GM12892 (cell line): ENCODE measurements at places on chromosomes 7 and 10.

DNA sequence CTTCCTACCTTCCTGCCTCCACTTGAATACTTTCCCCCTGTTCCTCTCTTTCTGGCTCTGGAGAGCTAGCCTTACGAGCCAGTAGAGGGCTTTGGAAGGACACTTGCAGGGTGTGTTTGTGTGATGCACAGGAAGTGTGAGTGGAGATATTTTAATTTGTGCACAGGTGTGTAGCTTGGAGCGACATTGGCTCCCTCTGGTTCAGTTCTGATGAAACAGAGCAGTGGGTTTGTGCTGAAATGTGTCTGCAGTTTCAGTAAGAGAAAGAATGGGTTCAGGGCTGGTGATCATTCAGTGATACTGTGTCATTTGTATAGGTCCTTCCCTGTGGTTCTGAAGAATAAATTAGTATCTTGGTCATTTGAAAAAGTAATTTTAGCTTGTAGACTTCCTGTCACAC, 86.9 kb downstream of the SND1 start:
- no peak for DNase-seq

DNA sequence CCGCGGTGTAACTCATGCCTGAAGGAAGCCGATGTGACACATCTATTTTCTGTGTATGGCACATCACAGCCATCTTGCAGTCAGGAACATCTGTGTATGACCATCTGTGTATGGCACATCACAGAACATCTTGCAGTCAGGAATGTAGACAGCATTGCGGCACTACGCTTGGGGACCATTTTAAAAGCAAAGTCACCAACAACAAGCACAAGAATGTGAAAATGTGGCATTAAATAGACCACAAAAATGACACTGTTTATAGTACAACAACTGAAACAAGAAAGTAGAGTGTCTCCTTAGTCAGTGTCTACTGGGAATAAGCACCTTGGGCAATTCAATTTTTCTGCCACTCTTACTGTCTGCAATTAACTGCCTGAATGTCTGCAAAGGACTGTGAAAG, 124.4 kb downstream of the HGF start:
- no peak for DNase-seq

DNA sequence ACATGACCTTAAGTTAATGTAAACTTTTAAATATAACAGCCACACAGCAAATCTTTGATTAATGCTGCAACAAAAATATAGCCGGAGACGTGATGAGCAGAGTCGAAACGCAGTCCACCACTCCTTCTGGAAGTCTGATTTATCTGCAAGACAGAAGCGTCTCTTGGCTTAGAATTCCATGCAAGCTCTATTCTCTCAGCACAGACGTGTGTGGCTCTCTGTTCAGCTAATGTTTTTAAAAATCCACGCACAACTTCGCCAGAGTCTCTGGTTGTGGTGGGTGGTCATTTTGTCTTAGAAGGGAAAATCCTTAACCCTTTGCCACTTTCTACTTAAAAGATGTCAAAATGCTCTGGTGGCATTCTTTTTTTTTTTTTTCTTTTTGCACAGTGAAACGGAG, 438.0 kb upstream of the MGMT start:
- no peak for DNase-seq

DNA sequence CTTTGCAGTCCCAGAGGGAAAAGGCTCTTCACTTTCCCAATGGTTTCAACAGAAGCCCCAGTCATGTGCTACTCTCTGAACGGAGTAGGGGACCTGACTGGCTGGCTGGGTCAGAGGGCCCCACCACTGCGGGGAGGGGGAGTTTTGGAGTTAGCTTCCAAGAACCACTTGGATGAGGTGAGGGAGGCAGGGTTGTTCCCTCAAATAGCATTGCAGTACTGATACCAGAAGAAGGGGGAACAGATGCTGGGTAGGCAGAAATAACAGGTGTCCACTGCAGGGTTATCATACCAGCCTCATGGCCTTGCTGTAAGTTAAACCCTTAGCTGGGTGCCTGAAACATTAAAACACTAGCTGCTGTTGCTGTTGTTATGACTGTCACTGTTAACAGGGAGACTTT, 131.3 kb downstream of the UBE2H start:
- DNase-seq, result no peak

DNA sequence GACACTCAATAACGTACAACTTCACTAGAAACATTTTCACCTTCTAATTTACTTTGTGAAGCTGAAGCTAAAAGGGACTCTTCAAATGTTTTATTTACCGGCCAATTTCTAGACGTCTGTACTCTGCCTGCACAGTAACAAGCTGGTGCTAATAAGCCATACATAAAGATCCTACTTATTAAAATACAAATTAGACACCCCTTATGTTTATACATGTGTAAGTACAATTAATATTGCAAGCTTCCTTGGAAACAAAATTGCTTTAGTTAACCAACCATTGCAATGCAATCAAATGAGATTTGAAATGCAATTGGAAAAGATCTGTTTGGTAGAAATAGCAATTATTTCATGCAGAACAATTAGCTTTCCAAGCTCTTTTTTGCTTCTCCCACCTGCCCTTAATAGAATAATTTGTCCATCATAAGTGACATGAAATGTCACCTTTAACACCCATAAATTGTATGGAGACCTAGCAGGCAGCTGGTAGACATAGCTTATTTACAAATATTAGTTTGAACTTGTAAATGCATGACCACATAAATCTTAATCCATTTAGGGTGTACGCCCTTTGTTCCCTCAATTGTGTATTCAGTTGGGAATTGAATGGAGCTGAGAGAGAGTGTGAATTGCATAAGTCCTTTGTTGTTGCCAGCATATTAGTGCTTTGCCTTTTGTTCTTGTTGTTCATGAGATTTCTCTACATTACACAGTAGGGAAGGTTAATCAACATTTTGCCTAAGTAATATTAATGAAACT, 277.1 kb downstream of the CACNA2D1 start:
- DNase-seq, result no peak

- DNase-seq, result no peak
Observed at GRCh38 chr10:31152421-31153135, 120.9 kb upstream of the ZNF438 start.

DNA sequence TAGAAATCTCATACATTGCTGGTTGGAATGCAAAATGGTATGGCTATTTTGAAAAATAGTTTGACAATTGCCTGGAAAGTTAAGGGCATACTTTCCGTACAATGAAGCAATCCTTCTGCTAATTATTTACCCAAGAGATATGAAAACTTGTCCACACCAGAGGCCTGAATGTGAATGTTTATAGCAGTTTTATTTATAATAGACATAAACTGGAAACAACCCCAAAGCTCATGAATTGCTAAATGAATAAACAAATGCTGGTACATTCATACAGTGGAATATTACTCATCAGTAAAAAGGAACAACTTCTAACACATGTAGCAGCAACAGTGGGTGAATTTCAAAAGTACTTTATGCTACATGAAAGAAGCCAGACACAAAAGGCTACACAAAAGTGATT, 42.7 kb downstream of the MMRN2 start:
- DNase-seq, result no peak

- no peak for DNase-seq
Observed at GRCh38 chr10:71726580-71727104, 7.1 kb upstream of the C10orf105 start.

- no peak for DNase-seq
Observed at GRCh38 chr10:17387861-17388503, 66.4 kb downstream of the ST8SIA6 start.

DNA sequence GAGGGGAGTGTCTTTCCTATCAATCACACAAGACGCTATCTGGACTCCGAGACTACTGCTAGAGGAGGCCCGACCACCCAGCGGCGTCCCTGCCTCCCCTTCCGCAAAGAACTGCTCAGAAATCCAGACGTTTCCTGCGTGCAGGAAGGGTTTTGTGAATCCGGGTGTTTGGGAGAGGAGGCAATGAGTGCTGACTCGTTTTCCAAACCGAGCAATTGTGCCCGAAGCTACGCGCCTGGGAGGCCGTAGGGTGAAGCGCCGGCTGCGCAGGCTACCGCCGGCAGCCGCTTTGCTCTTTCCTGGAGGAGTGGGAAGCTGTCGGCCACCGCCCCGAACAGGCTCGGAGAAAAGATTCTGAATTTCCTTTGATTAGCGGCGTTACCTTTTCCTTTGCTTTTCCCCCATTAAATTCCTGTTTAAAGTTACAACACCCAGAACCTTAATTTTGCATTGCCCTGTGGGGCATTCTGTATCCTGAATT, 5.3 kb downstream of the VAX1 start:
- no peak for DNase-seq

DNA sequence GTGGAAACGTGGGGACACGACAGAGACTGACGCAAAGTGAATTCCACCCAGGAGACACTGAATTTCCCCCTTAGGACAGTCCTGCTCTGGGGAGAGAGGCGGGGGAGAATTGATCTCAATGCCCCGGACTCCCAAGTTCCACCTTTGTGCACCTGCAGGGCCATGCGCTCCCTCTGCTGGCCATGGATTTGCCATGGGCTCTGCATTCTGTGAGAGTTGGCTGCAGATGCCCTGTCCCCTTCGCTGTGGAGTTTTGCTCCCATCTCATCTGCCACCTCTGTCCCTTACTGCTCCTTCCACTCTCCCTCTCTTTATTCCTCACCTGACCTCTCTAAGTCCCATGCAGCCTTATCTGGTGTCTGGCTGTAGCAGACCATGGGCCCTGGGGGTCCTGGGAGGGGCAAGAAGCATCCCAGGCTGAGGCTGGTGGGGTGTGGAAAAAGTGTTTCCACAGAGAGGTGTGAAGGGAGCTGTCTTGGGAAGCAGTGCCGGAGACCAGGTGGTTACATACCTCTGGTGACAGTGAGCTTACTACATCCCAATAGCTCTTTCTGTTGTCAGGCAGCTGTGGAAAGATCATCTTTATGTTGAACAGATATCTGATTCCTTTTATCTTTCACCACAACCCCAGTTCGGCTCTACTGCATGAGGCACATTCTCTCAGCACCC, 14.3 kb downstream of the GHRHR start:
- no peak for DNase-seq

DNA sequence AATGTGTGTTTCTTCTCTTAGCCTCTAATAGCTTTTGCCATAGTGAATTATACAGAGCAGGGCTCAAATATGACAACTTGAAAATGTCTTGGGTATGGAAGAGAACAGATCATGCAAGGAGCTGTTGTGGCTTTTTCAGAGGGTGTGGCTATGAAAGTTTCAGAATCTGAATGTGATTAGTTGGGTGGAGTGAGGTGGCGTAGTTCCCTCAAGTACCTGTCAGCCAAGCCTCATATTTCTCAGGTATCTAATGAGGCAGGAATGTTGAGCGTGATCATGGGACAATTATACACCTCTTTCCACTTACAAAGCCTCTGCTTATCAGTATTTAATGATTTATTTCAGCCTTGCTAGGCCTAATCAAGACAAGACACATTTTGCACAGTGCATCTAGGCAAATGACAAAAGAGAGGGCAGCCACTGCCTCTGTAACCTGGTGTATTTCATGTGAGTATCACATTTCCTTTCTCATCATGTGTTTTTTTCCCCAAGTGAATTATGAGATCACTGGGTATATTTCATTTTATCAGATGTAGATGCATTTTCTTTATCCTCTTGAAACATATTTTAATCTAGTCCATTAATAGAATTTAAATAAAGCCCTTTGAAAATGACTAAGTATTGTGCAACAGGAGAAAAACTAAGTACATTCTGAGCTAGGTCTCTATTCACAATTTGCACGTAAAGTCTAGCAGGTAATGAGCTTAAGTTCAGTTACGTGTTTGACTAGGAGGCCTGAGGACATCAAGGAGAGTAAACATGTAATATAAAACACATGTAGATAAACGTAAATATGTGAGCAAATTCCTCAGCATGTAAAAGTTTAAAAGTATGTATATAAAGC, 644.4 kb upstream of the IGFBP3 start:
- DNase-seq, result no peak

- DNase-seq, result no peak
Observed at GRCh38 chr10:70258216-70258615, 25.0 kb upstream of the PPA1 start.

- DNase-seq, result no peak
Observed at GRCh38 chr10:114234132-114234531, 4.9 kb upstream of the VWA2 start.

DNA sequence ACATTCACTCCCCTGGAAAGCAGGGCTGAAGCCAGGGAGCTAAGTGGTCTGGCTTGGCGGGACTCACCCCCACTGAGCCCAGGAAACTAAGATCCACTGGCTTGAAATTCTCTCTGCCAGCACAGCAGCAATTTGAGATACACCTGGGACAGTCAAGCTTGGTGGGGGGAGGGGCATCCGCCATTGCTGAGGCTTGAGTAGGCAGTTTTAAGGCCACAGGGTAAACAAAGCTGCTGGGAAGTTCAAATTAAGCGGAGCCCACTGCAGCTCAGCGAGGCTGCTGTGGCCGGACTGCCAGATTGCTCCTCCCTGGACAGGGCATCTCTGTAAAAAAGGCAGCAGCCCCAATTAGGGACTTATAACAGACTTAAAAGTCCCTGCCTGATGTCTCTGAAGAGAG, 108.2 kb upstream of the FAM13C start:
- DNase-seq, result no peak

GRCh38 chr10:86187499-86188239, 178.9 kb downstream of the GRID1 start:
- no peak for DNase-seq

GRCh38 chr7:37920305-37920848, at the start of gene EPDR1:
Gene EPDR1 (plus strand): TSS chr7:37920640. CDS start chr7:37920940, 300 bp downstream.
- no peak for DNase-seq

DNA sequence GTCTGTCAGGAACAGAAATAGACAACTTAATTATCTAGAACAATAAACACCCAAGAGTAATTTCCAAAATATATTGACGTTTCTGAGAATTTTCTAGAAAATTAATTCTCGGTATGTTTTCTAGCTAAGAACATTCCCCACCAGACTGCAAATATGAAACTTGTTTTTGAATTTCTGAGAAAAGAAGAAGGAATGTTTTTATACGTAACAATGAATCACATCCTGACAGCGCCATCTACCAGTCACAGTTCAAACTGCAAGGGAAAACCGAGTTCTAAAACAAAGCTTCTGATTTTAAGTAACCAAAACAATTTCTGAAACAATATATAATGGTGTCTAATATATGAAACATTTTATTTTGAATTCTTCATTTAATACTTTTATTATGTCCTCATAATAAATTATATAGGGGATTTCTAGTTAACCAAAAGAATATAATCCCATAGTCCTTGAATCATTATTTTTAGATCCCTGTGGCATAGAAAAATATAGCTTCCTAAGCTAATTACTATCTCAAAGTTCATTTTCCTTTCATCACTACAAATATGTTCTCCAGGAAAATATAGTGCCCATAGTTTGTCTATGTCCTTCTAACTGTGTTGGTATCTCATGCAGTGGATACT, 34.5 kb upstream of the MEOX2 start:
- DNase-seq, result no peak

GRCh38 chr7:38142736-38143135, 35.3 kb upstream of the STARD3NL start:
- DNase-seq, result no peak

DNA sequence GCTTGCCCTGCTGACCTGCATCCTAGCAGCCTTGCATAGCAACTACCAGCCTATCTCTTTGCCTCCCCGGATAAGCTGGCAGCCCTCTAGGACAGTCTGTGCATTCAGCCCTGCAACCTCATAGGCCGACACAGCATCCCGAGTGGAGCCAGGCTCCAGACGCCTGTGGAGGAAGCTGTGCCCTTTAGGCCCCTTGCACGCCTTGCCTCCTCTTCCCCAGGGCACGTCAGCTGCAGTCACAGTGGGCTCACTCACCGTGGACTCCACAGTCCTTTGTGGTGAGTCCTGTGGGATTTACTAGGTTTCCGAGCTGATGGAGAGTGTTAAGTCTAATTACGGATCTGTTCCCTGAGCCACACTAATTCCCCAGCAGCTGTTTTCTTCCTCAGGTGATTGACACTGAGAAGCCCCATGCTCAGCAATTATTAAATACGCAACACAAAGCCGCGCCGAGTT, 540.0 kb downstream of the TCERG1L start:
- no peak for DNase-seq
